ENCODE measurements at places on chromosomes 1 and 21.

DNA sequence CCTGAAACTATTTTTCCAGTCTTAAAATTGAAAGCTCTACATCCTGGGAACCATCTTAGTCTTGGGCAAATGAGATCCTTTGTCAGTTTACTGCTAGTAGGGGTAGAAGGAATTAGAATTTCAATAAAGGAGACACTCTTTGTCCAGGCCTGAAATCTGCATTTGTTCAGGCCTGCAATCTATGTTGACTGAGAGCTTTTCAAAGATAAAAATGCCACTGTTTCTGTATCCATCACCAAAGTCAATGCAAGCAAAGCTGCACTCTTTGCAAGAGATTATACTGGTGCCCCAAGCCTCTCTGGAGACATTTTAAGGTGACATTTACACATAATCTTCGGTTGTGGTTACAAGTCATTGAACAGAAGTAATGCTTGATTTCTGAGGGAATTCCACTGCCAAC is 135.7 kb downstream of the CTH start:
- DNase-seq, result no peak

DNA sequence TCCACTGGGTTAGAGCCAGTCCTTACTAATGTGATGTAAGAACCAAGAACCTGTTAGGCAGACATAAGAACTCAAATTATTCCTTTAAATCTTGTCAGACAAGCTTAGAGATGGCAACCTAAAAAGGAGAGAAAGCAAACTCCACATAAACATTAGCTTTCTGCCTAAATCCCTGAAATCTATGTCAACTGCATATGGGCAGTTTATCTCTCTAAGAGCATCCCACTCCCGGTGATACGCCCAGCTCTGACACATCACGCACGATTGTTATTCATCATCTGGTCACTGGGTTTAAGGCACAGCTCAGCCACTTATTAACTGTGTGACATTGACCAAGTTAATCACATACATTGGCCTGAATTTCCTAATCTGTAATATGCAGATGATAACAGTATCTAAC is 323.7 kb downstream of the HHIPL2 start:
- DNase-seq, result peak; percentile 15

GRCh38 chr1:237124856-237125462 is 83.0 kb downstream of the RYR2 start:
- DNase-seq, result peak; percentile 18

DNA sequence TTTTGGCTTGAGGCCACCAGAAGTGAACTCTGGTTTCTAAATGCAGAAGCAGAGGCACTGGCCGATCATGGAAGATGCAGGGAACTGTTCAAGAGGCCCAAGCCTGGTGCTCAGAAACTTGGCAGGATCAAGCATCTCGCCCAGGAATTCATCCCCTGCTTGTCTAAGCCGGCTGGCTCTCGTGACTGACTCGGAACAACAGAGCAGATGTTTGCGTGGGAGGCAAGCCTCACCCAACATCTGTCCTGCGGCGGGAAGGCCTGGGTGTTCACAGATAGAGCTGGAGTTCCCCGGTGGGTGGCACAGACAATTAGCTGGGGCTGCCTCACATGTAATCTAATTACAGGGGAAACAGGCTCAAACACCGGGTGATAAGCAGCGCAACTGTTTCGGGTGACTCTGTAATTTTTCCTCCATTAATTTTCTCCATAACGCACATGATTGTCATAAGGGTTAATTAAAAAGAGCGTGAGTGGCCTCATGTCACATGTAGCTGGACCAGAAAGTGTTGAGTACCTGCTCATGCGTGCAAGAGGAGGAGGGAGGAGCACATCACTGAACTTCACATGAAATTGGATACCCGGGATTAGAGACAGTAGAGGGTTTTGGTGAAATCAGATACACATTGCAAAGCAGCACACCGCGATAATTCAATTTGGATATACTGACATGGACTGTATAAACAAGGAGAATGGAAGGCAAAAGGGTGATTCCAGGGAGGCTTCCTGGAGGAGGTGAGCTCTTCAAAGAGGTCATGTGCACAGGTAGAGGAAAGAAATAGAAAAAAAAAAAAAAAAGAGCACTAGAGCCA is 180.0 kb downstream of the ETS2 start:
- peak; percentile 99 for DNase-seq

DNA sequence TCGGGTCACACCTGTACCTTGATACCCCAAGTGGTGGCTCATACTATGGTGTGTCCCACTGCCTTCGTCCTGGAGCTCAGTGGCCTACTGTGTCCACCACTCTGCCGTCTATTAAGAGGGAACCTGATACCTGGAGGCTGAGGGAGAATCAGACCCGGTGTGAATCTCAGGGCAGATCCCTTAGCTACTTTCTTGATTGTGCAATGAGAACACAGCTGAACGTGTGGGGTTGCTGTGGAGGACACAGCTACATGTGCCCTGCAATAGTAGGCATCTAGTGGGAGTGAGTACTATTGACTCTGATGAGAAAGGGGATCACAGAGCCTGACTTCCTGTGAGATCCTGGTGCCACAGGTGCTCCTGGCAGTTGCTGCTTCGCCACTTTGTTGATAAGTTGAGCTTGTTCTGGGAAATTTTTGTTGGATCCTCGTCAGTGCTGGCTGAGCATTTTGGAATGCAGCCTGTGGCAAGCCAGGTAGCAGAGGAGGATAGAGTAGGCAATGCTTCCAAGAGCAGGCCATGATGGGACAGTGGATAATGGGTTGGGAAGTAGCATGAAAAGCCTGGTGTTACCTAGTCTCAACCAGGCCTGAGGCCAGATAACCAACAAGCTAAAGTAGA is 28.2 kb upstream of the MPZL1 start:
- DNase-seq, result no peak

Data from GM23248 (cell line).